ENCODE measurements at places on chromosomes 2 and 18. TPM values are rescaled to one million over a fixed set of nuclear protein-coding genes. Genes with fewer than 3 reads are reported as not detected.
A peak's percentile ranks its signal among the peaks of the same experiment; 100 is the strongest.

- H3K4me1 ChIP-seq: no peaks in the 10 kb centered on the region
- no peaks in the 10 kb centered on the region for H3K36me3 ChIP-seq
- no peak overlapping the region for H3K4me3 ChIP-seq
- H3K27ac ChIP-seq: peak overlapping the region; percentile 4
- DNase-seq: no peak
- H3K27me3 ChIP-seq: no peaks in the 10 kb centered on the region
Observed at GRCh38 chr2:101464841-101465240, 10.1 kb downstream of the RFX8 start.

DNA sequence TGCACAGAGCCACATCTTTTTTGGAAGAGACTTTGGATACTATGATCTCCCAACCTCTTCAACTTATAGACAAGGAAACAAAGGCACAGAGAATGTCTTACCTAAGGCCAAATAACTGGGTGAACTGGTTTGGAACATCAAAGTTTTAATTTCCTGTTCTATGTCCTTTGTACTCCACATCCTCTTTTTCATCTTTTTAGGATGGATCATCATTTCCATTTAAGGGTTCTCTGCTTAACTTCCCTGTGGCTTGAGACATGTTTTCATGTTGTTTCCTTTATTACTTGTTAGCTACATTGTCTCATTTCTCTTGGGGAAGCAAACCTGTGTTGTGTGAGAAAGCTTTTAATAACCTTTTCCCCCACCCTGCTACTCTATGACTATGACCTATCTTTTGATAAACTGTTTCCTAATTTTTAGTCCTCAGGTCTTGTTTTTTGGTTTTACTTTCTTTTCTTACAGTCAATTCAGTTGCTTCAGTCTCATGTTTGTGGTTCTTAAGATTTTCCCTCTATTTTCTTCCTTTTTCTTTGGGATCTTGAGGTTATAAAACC is 22.5 kb upstream of the RMND5A start:
- no peaks in the 10 kb centered on the region for H3K4me1 ChIP-seq
- no peaks in the 10 kb centered on the region for H3K27me3 ChIP-seq
- no peak overlapping the region for H3K4me3 ChIP-seq
- no peaks in the 10 kb centered on the region for H3K36me3 ChIP-seq
- no peak overlapping the region for H3K27ac ChIP-seq

GRCh38 chr2:98334439-98335078 is 11.7 kb upstream of the CNGA3 start:
- no peak for DNase-seq
- H3K27me3 ChIP-seq: no peaks in the 10 kb centered on the region
- no peak overlapping the region for H3K4me3 ChIP-seq
- no peak overlapping the region for H3K27ac ChIP-seq
- no peaks in the 10 kb centered on the region for H3K4me1 ChIP-seq

- H3K4me3 ChIP-seq: no peak overlapping the region
- no peaks in the 10 kb centered on the region for H3K4me1 ChIP-seq
- DNase-seq: no peak
- no peaks in the 10 kb centered on the region for H3K27me3 ChIP-seq
- H3K36me3 ChIP-seq: no peaks in the 10 kb centered on the region
- no peak overlapping the region for H3K27ac ChIP-seq
Observed at GRCh38 chr2:204223544-204223943, 287.0 kb downstream of the ICOS start.

GRCh38 chr18:50797142-50797541 is 22.7 kb downstream of the MRO start:
- no peaks in the 10 kb centered on the region for H3K4me1 ChIP-seq
- H3K27ac ChIP-seq: no peak overlapping the region
- no peak for DNase-seq
- no peak overlapping the region for H3K4me3 ChIP-seq
- no peaks in the 10 kb centered on the region for H3K36me3 ChIP-seq

DNA sequence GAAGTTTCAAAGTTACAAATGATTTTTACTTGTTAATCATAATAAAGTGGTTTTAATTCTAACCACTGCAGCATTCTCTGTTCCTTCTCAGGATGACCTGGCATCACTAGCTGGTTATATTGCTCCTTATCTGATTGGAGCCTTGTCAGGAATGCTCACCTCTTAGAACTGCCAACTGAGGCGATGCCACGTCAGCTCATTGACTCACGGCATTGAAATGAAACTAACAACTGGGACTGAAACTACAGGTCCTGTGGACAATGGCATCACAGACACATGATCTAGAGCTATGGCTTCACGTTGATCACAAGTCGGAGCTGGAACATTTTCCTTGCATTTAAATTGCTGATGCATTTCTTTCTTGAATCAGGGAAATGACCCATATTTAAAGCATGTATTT is 54.9 kb upstream of the MAP2 start:
- no peak overlapping the region for H3K27ac ChIP-seq
- no peak overlapping the region for H3K4me3 ChIP-seq
- no peaks in the 10 kb centered on the region for H3K36me3 ChIP-seq
- H3K27me3 ChIP-seq: no peaks in the 10 kb centered on the region

DNA sequence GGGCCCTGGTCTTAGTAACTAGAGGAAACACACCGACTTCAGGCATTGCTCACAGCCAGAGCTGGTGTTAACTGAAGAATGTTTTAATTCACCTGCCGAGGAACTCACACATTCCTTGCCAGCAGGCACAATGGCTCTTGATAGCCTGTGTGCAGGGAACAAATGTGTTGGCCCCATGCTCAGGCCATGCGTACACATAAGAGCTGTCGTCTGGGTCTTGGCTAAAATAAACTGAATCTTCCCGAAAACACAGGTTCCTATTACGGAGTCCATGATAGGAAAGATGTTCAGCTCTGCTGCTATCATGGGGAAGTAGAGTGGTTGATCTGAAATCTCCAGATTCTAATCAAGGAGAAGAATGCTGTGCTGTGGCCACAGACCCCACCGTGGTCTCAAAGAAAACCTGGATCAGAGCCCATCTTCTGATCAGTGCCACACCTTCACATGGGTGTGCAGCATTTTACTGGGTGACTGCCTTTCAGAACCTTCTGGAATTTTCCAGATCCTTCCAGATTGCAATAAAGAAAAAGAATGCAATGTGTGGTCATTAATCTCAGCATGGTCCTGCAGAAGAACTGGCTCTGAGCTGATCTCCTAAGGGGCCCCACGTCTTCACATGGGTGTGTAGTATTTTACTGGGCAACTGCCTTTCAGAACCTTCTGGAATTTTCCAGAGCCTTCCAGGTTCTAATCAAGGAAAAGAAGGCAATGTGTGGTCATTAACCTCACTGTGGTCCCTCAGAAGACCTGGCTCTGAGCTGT is 17.2 kb downstream of the MBP start:
- no peak overlapping the region for H3K4me3 ChIP-seq
- peak overlapping the region; percentile 97 for H3K27ac ChIP-seq
- H3K27me3 ChIP-seq: no peaks in the 10 kb centered on the region
- DNase-seq: no peak
- peaks cover 36% of the 10 kb centered on the region for H3K4me1 ChIP-seq

DNA sequence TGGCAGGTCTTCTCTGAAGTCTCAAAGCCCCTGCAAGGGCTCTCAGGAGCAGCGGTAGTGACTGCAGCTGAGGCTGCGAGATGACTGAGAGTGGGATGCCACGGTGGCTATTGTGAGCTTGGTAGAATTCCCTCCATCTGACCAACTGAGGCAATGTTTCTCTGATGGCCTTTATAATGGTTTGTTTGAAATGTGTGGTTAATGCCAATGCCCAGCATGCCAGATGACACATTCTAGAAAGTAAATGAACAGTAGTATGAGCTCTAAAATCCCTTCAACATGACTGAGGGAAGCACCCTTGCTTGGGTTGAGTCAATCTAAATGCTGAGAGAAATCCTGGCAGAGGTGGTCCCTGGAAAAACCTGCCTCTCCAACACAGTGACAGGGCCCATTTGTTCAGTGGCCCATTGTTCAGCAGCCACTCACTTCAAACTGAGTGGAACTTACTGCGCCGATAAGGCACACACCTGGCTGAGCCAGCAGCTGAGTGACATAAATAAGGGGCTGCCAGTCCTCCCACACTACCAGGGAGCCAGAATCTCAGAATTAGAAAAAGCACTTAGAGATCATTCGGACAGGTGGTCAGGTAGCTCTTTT is 31.7 kb downstream of the SULT1C2 start:
- no peaks in the 10 kb centered on the region for H3K36me3 ChIP-seq
- no peak for DNase-seq
- H3K4me1 ChIP-seq: no peaks in the 10 kb centered on the region

GRCh38 chr18:59547581-59548182 is 149.5 kb downstream of the CCBE1 start:
- H3K4me3 ChIP-seq: no peak overlapping the region
- no peak overlapping the region for H3K27ac ChIP-seq
- no peaks in the 10 kb centered on the region for H3K27me3 ChIP-seq
- no peaks in the 10 kb centered on the region for H3K36me3 ChIP-seq
- no peak for DNase-seq

GRCh38 chr2:174693344-174693743 is 70.9 kb downstream of the CHRNA1 start:
- no peaks in the 10 kb centered on the region for H3K4me1 ChIP-seq
- DNase-seq: no peak
- H3K36me3 ChIP-seq: no peaks in the 10 kb centered on the region
- no peak overlapping the region for H3K27ac ChIP-seq
- no peak overlapping the region for H3K4me3 ChIP-seq

DNA sequence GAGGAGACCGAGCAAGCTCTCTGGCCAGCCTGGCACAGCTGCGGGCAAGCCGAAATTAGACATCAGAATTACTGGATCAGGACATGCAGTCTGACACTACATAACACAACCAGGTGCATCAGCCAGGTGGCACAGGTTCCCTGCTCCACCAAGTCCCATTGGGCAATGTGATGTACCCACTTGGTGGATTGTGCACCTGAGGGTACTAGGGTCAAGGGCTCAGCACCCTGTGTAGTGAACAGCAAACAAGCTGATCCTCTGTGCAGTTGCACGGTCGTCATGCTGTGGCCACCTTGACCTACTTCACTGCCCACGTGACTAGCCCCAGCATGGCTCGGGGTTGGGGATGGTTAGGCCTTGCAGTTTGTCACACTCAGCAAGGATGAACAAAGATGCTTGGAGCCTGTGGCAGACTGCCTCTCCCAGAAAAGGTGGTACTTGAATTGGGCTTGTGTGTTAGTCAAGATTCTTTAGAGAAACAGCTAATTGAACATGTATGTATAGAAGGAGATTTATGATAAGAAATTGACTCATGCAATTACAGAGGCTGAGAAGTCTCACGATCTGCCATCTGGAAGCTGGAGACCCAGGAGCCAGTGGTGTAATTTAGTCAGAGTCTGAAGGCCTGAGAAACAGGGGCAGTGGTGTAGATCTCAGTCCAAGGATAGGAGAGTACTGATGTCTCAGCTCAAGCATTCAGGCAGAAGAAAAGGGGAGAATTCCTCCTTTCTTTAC is 71.4 kb upstream of the TMEM87B start:
- no peaks in the 10 kb centered on the region for H3K27me3 ChIP-seq
- no peak overlapping the region for H3K27ac ChIP-seq
- DNase-seq: no peak

DNA sequence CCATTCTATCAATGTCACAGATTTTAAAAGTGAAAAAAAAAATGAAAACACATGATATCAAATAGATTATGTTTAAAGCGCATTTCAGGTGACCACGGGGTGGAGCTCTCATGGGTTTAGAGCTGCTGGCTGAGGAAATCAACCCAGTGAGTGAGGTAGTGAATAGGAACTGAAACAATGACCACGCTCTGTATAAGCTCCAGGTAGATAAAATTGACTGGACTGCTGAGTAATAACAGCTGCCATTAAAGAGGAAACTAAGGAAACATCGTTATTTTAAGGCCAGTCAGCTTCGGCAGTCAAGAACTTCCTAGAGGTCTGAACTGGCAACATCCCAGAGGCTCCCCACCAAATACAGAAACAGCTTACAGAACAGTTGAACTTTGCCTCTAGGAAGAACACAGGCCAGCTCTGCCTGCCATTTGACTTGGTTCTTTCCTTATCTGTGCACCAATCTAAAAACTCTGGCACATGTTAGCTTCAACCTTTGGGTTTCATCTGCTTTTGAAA is 185.9 kb downstream of the PDE1A start:
- H3K27me3 ChIP-seq: no peaks in the 10 kb centered on the region
- no peak overlapping the region for H3K4me3 ChIP-seq
- DNase-seq: no peak
- no peaks in the 10 kb centered on the region for H3K36me3 ChIP-seq

DNA sequence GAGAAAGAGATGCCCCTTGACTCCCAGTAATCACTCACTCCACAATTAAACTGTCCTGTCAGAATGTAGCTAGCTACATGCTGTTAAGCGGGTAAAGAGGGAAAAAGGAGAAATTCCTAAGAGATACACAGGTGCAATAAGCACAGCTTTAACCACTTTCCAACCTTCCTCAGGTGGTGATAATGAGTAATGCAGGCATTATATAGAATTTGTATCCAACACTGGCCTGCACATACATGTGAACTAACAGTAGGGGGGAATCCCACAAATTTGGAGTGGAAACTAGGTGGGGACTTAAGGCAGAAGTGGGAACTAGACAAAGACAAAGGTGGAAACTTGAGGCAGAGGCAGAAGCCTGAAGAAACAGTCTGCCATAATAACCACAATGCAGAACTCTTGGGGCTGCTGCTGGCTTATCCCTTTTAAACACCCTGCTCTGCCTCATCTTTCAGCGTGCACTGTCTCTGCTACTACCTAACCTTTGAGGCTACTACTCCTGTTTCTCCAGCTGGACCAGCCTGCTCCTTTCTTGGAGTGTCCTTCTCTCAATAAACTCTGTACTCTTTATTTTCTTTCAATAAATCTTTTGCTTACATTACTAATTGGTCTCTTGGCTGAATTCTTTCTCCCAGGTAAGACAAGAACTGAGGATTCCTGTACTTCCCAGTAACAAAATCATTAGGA is 259.7 kb downstream of the PDE11A start:
- H3K4me3 ChIP-seq: no peak overlapping the region
- H3K36me3 ChIP-seq: no peaks in the 10 kb centered on the region
- H3K4me1 ChIP-seq: no peaks in the 10 kb centered on the region
- no peak overlapping the region for H3K27ac ChIP-seq

GRCh38 chr2:11798701-11799435 is 52.4 kb downstream of the LPIN1 start:
- H3K36me3 ChIP-seq: peaks cover 48% of the 10 kb centered on the region
- no peak overlapping the region for H3K4me3 ChIP-seq
- H3K4me1 ChIP-seq: no peaks in the 10 kb centered on the region

- H3K27ac ChIP-seq: no peak overlapping the region
- no peak overlapping the region for H3K4me3 ChIP-seq
- no peak for DNase-seq
- no peaks in the 10 kb centered on the region for H3K36me3 ChIP-seq
Observed at GRCh38 chr2:4549666-4550210, 846.4 kb downstream of the DCDC2C start.

APLF gene
- total RNA-seq: 1.7 TPM

OR6B2 gene
- not detected for total RNA-seq

ADRA2B gene
- total RNA-seq: 4.3 TPM

MPPE1 gene
- total RNA-seq: 40.9 TPM

ELOA2 gene
- total RNA-seq: not detected

All from right lobe of liver (tissue), 6 donors.